ENCODE measurements at places on chromosomes 5 and 9.

GRCh38 chr5:71943874-71944273 is 163.4 kb upstream of the MAP1B start:
- DNase-seq = no peak

DNA sequence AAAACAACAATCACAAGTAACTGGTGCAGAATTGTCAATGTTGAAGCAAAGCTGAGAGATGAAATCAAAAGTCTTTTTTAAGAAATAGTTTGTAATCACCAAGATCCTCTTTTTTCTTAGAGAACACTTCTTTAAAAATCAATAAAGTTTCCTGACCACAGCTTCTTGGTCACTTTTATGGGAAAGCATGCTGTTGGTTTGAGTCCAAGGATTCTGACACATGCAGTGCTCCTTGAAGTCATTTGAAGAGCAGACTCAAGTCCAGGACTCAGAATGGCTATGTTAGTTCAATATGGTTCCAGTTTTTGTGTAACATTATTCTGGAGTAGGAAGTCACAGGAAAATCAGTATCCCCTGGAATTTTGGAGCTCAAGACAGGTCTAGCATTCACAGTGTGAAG is 480.6 kb downstream of the NR2F1-AS1 start:
- DNase-seq = no peak

- DNase-seq = no peak
Measured at GRCh38 chr5:139459451-139459934, 3.0 kb downstream of the ECSCR start.

- DNase-seq = no peak
Measured at GRCh38 chr5:582936-583635, 29.1 kb upstream of the CEP72 start.

DNA sequence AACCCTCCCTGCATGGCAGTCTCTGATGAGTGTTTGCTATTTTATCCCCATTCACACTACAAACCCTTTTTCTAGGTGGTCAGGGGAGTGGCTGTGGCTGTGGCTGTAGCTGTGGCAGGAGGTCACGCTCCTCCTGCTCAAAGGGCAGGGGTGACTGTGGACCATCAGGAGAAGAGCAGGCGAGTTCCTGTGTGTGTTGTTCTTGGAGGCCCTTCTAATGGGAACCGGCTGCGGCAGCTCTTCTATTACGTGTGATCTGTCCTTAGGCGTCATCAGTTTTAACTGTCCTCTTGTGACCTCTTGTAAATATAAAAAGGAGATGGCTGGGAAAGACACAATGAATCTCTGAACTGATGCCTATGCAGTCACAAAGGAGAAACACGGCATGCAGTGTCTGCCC is 65.1 kb downstream of the ANKH start:
- no peak for DNase-seq

DNA sequence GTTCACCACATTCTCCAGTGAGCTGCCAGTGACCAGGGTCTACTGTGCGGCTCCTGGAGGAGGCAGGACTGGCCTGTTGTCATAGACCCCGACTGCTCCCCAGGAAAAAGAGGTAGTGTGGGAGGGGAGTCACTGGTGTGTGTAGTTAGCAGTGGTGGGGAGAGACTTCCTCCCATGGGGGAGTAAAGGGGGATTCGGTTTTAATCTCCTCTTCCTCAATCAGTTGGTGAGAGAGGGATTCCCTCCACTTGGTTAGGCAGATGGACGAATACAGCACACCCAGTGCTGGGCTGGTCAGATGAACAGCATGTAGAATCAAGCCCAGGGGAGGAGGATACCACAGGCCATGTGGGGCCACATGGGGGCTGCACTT is 207.6 kb upstream of the S1PR3 start:
- DNase-seq = no peak

DNA sequence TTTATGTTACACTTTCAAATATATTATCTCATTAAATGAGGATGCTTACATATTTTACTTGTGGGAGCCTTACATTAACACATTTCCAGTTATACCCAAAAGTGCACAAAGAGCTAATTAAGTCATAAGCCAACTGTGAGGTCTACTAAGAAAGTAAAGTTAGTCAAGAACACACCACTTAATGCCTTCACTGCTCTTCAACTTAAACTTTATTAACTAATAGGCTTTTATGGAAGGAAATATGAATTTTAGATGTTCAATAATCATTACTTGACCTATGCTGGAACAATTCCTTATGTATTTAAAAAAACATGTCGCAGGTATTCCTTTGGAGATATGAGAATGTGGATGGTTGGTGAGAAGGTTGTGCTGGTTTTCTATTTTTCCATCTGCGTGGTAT is 3.4 kb downstream of the ST8SIA4 start:
- no peak for DNase-seq

DNA sequence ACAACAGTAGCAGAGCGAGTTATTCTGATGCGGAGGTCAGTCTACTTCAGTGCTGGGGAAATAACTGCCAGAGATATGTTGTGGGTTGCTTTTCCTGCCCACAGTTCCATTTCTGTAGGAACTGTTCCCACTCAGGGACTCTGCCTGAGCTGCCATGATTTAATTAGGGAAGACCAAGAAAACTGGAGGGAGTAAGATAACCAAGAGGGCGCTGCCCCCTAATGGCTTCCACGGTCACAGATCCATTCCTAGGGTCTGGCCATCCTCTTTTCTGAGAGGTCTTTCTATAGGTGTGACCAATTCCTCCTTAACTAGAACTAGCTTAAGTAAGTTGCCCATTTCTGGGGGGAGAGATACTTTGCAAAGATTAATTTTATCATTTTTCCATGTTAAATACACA is 125.9 kb downstream of the APBA1 start:
- no peak for DNase-seq

- DNase-seq = no peak
Measured at GRCh38 chr5:137734962-137735554, 831 bp downstream of the KLHL3 start.

DNA sequence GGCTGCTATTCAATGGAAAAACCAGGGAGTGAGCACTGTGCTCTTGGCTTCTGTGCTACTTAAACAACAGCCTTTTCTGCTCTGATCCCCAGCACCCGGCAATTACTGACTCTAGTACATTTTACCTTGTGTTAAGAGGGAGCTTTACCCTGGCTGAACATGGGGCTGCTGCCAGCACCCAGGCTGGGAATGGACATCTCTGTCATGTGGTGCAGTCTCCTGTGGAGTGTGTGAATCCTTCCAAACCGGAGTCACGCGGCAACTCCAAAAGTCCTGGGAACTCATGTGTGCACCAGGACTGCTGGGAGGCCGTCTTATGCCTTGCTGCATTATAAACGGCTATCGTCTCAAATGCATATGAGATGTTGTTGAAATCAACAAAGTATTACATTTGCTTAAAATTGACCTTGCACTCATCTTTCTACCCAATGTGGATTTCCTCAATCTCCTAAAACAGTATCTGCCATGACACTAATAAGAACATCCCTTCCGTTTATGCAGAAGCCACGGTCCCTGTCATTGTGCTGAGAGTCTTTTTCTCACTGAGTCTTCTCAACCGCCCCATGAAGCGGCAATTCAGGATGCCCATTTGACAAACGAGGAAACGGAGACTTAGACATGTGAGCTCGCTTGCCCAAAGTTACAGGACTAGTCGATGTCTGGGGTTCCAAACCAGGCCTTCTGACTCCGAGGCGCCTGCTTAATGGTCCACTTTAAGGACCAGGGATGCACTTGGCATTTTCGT is 884 bp upstream of the GSN start:
- no peak for DNase-seq

- peak; percentile 44 for DNase-seq
Measured at GRCh38 chr9:126337729-126338372, 11.2 kb downstream of the MVB12B start.

DNA sequence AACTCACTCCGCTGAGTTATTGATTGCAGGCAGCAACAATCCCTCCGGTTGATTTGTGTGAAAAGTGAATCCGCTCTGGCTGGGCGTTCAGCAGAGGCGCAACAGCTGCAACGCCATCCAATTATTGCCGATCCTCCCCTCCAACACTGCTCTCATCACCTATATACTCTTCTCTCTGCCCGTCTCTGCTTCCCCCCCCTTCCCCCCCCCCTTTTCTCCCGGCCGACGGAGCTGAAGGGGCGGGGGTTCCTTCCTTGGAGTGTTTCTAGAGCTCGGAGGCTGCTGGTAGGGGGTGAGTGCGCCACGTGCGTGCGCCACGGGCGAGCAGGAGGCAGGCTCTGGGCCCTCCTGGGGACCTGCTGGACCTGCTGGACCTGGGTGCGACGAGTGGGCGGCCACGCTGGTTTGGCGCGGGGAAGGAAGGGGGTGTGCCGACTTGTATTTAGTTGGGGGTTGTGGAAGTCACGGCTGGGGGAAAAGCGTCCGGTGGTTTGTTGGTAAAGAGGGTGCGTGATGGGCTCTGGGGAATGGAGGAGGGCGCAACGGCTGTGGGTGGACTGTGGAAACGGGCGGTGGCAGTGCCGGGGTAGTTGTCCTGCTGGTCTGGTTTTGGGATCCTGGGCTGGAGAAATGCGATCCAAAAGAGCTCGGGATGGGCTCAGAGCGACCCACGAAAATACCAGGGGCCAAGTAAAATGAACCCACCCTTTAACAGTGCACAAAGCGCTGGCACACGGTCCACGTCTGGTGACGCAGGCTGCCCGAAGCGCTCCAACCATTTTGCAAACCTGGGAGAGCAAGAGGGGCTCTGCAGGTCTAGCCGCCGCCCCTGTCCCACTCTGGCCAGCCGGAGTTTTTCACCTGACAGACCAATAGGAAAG is 6.4 kb upstream of the MEF2C start:
- peak; percentile 83 for DNase-seq

DNA sequence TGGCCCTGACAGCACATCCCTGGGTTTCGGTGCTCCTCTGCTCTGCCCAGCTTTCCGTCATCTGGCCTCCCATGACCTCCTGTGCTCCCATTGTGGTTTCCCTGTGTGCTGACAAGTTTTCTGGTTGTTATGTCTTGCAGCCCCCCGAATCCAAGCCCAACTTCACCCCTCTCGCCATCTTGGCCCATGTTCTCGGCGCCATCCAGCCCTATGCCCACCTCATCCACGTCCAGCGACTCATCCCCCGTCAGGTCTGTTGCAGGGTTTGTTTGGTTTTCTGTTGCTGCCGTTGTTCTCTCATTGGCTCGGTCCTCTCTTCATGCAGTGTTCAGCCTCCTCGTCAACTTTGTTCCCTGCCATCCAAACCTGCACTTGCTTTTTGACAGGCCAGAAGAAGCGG is 196.4 kb downstream of the NR3C1 start:
- DNase-seq = no peak

GRCh38 chr5:24389968-24390367 is 254.8 kb downstream of the CDH10 start:
- no peak for DNase-seq

- DNase-seq = no peak
Measured at GRCh38 chr5:61666064-61666621, 334.1 kb downstream of the ZSWIM6 start.

- DNase-seq = no peak
Measured at GRCh38 chr9:109423877-109424276, 74.2 kb downstream of the PTPN3 start.

GRCh38 chr9:2132484-2133082 is 117.4 kb downstream of the SMARCA2 start:
- peak; percentile 6 for DNase-seq

DNA sequence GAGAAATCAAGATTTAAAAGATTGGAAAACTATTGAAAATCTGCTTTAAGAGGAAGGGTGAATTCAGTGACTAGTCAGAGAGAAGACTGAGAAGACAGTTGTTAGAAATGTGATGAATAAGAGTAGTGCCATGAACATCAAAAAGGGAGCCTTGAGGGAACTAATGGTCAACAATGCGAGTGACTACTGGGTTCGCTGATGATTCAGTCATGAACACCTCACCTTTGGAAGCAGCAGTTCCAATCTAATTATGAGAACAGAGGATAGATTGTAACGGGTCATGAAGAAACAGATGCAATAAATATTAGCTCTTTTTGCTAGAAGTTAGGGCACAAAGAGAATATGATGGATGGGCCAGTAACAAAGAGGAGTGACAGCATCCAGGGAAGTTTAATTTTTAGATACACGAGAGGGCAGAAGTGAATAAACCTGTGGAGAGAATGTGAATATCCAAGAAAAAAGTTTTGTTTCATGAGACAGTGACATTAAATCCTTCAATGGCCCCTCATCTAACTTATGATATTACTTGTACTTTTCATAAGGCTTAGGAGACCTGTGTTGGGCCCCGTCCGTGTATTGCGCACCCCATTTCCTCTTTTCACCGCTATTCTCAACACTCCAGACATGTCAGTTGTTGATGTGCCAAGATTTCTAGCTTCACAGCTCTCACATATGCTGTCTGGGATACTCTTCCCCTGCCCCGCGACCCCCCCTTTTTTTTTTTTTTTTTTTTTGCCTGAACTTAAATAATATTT is 23.5 kb upstream of the IFNE start:
- no peak for DNase-seq

GRCh38 chr5:129245489-129245888 is 150.9 kb downstream of the ISOC1 start:
- no peak for DNase-seq

DNA sequence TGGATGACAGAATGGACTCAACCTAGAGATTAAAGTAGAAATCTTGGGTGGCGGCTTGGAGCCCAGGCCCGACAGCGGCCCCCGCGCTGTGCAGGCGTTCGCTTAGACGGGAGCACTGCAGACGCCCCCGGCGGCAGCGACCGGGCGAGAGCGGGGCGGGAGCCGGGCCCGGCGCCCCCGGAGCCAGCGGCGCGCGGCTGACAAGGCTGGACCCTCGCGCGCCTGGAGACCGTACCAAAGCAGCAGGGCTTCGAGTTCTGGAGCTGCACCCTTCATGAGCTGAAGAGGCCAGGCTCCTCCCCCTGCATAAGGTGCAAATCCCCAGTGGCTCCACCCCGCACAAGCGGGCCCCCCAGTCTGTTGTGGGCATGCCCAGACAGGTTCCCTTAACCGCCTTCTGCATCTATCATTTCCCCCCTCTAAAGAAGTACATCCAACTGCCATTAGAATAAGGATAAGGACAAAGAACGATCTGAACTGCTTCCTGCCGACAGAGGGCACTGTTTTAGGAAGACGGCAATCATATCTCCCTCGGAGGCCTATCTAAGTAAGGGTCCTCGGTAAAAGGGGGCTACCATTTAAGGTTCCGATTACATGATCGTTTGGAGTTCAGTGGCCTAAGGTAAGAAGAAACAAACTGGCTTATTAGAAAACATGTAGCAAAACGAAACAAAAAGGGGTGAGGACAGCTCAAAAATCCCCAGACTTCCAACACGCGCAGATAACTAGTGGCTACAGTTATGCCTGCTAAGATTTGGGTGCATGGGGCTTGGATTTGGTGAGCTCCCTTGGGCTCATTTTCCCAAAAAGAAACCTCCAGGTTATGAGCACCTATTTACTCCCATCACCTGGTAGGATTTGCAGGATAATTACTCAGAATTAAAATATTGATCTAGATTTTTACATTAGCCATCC is 66.3 kb downstream of the RGMB start:
- peak; percentile 86 for DNase-seq

DNA sequence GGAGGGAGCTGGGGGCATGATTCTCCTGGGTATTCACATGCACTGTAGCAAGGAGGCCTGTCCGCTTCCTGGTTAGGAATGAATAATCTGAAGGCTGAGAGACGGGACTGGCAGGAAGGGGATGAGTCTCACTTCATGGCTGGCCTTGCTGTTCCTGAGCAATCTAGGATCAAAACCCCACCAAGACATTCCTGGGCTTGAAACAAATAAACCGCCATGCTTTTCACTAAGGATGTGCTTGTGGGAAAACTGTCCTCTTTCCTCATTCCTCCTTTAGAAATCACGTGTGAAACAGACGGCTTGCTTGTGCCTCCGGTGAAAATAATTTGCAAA is 132.8 kb downstream of the MACROH2A1 start:
- no peak for DNase-seq

GRCh38 chr9:136107953-136108647 is 10.6 kb downstream of the TMEM250 start:
- no peak for DNase-seq
